Endothelial cell of coronary artery (primary cell): ENCODE measurements at places on chromosomes 1 and 21. TPM values are rescaled to one million over a fixed set of nuclear protein-coding genes. Genes with fewer than 3 reads are reported as not detected.

The KCND3 gene
- under 0.01 TPM in 1 of 2 replicates, not detected in the other for total RNA-seq

The FCRL3 gene
- not detected in 2 replicates for total RNA-seq

The CSMD2 gene
- total RNA-seq: 0.18 and 0.28 TPM in 2 replicates

The FAM78B gene
- 0.09 and 0.27 TPM in 2 replicates for total RNA-seq

The FBLIM1 gene
- total RNA-seq: 230 and 319 TPM in 2 replicates

The SPRR2A gene
- not detected in 2 replicates for total RNA-seq

The CREG1 gene
- total RNA-seq: 6.9 and 15.2 TPM in 2 replicates

The CHI3L1 gene
- total RNA-seq: 0.09 TPM in 1 of 2 replicates, not detected in the other

The RNU1-4 gene
- total RNA-seq: 2,685 and 5,329 TPM in 2 replicates

The CENPL gene
- total RNA-seq: 9.9 and 18.2 TPM in 2 replicates

The LAD1 gene
- total RNA-seq: not detected in 2 replicates

The RNF186 gene
- total RNA-seq: not detected in 2 replicates

The ELF3 gene
- total RNA-seq: 0.09 and 0.18 TPM in 2 replicates

The FGR gene
- total RNA-seq: under 0.01 and 0.19 TPM in 2 replicates

The FCMR gene
- not detected in 2 replicates for total RNA-seq

The CLCA1 gene
- not detected in 2 replicates for total RNA-seq

The CFAP74 gene
- not detected in 2 replicates for total RNA-seq

The FUBP1 gene
- 130 and 134 TPM in 2 replicates for total RNA-seq

The OR2G6 gene
- not detected in 2 replicates for total RNA-seq

The FCAMR gene
- total RNA-seq: not detected in 2 replicates

The CCDC24 gene
- total RNA-seq: 1.6 and 2.4 TPM in 2 replicates
